ENCODE measurements at places on chromosomes 6 and 20.

- no peak for DNase-seq
Observed at GRCh38 chr6:116925088-116925794, 48.2 kb downstream of the RFX6 start.

DNA sequence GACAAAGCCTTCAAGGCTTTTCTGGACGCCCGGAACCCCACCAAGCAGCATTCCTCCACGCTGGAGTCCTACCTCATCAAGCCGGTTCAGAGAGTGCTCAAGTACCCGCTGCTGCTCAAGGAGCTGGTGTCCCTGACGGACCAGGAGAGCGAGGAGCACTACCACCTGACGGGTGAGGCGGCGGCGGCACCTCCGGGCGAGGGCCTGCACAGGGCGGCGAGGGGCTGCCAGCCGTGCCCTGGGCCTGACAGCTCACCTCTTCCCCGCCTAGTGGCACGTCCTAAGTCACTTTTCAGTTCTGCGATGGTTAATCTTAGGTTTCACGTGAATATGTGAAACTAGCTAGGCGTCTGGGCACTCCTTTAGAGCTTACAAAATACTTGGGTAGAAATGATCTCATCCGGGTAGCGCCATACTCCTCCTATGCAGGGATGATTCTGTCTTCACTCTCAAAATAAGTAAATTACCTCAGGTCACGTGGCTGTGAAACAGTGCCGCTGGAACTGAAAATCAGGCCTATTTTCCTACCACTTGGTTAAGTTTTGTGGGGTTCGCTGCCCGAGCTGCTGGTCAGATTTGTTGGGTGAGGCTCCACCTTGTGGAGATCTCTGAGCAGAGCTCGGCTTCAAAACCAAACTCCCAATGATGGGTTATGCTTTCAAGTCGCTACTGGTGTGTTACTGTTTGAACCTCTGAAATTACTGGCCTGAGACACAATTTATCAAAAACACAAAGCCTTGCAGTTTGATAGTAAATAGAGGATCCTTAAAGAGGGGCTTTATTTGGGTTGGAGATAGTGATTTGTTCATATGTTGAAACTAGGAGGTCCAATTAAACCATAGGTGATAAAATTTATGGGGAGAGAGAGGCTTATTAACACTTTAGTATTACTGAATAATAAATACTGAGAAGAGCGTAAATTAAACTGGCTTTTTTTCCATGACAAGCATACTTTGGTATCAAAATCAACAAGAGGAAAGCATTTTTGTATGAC, 15.5 kb upstream of the CLDN20 start:
- no peak for DNase-seq

- no peak for DNase-seq
Observed at GRCh38 chr6:674956-675355, 18.0 kb downstream of the EXOC2 start.

- DNase-seq, result no peak
Observed at GRCh38 chr20:7981374-7981773, 38.2 kb downstream of the TMX4 start.

DNA sequence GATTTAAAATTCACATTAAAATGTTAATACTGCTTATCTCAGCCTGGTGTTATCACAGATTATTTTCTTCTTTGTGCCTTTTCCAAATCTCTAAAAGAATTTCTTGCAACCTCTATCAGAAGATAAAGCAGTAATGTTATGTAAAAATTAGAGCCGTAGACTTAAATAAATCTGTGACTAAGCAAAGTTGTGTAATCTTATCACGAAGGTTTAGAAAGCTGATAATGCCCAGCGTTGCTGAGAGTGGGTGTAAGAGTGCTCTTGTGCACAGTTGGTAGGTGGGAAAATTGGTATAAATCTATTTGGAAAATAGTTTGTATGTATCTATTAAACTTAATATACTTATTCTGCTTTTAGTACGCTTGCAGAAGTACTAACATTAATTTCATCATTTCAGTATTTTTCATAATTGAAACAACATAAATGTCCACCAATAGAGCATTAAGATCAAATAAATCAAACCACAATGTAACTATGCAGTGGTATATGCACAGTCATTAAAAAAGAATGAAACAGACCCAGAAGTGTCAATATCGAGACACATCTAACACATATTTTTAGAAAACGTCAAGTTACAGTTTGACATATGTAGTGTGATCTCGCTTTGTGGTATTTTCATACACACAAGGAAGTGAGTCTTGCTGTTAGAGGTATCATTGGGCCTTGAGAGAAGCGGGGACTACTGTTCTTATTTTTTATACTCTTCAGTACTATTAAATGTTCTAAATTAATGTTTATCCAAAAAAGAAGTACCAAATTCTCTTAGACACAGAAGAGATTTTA, 54.4 kb upstream of the PBOV1 start:
- no peak for DNase-seq

GRCh38 chr6:169799474-169799926, 48.1 kb downstream of the ERMARD start:
- no peak for DNase-seq

DNA sequence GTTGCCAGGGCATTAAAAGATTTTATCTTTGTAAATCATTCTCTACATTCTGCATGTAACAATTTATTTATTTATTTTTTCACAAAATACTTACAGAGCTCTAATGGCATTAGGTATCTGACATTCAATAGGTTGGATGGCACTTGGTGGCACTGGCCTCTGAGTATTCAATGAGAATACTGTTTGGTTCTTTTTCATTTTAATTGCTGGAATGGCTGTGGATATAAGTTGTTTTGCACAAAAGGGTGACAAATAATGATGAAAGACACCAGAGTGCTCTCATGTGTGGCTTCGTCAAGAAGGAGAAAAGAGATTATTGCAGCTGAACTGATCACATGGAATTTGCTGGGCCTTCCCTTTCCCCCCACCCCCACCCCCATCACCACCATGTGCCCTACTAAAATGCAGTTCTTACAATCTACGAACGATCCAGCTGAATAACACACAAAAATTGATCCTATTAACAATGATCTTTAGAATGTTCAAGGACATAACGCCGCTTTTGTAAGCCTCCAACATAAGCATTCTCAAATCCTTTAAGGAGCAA, 195.2 kb upstream of the POU3F2 start:
- DNase-seq, result no peak

DNA sequence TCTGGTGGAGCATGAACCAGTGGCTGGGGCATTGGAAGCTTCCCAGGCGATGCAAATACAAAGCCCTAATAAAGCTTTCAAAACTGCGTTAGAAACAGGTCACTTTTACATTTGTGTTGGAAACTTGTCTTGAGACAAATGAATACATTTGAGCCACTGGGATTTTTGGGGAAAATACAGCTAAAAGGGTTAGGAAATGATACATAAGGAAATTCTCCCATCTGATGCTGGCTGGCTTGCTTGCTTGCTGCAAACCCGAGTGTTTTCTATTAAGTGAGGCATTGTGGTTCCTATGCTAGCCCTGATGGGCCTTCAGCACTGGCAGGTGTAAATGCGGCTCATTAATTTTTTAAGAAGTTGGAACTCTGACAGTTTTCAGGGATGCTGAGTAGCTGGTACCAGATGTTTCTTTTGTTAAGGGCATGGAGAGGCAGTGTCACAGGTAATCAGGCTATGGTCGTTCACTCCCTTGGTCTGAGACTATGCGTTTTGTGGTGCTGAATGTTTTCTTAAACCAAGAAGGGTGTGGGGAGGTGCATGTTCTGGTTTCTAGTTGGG, 35.2 kb downstream of the RREB1 start:
- no peak for DNase-seq

GRCh38 chr6:168322966-168323365, 3.4 kb upstream of the DACT2 start:
- no peak for DNase-seq

DNA sequence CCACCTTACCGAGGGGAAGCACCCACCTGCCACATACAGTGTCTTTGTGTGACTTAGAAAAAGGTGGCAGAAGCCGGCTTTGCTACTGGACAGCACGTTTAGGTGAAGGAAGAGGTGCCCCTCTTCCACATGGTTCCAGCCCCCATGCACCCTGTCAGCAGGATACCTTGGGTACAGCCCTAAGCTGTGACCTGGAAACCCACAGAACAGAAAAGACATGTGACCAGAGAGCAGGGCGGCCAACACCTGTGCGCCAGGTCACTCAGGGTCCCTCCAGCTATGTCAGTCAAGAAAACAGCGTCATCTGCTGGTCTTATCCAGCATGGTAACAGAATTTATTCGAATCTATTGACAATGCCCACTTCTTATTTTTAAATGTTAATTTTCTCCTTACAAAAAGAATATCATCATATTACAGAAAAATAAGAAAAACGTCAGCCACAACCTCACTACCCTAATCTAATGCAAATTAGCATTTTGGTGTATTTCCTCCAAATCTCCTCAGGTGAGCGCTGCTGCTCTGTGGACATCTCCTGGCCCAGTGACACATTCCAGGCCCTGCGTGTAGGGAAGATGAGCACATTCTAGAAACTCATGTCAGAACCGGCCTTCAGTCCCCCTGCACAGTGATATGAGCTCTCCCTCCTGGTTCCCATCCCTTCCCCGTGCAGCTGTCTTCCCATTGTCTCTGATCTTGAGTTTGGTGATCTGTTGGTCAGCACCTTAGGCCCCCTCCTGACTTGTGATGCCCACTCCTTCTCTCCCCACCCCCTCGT, 37.2 kb downstream of the GTF2H5 start:
- no peak for DNase-seq

GRCh38 chr6:389143-389542, 2.4 kb upstream of the IRF4 start:
- DNase-seq, result no peak

GRCh38 chr6:31705931-31706330, 735 bp upstream of the LY6G6F start:
- DNase-seq, result no peak

GRCh38 chr6:52392944-52393343, 27.2 kb upstream of the EFHC1 start:
- DNase-seq, result no peak

GRCh38 chr6:160282444-160282843, 23.8 kb upstream of the SLC22A2 start:
- DNase-seq, result no peak

DNA sequence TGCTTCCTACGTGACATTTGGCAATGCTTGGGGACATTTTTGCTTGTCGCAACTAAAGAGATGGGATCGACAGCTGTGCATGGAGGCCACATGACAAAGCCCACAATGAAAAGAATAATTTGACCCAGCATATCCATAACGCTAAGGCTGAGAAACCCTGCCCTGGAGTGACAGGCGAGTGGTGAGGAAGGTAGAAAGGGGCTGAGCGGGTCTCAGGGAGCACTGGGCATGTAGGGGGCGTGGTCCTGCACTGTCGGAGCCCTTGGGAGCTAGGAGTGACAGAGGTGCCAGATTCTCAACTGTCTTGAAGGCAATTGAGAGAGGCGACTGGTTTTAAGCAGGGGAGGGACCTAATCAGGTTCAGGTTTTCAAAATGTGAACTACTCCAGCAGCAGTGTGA, 13.6 kb downstream of the GGTLC1 start:
- no peak for DNase-seq

DNA sequence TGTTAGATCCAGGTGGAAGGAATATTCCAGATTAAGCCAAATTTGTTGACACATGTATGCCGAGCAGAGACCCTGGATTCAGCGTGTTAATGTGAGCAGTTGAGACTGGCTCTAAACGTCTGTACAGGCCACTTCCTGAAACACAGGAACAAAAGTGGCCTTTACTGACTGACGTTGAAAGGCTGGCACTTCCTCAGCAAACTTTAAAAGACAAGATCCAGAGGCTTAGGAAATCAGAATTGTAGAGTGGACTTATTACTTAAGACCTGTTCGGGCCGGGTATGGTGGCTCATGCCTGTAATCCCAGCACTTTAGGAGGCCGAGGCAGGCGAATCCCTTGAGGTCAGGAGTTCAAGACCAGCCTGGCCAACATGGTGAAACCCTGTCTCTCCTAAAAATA, 125.7 kb upstream of the ARID1B start:
- DNase-seq, result no peak

DNA sequence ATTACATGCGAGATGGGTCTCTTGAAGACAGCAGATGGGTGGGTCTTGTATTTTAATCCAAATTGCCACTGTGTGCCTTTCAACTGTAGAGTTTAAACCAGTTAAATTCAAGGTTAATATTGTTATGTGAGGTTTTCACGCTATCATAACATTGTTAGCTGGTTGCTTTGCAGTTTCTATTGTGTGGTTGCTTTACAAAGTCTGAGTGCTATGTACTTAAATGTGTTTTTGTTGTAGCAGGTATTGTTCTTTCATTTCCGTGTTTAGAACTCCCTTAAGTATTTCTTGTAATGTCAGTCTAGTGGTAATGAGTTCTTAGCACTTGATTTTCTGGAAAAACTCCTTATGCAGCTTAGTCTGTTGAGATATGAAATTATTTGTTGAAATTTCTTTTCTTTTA, 193.3 kb downstream of the MOXD1 start:
- DNase-seq, result no peak

DNA sequence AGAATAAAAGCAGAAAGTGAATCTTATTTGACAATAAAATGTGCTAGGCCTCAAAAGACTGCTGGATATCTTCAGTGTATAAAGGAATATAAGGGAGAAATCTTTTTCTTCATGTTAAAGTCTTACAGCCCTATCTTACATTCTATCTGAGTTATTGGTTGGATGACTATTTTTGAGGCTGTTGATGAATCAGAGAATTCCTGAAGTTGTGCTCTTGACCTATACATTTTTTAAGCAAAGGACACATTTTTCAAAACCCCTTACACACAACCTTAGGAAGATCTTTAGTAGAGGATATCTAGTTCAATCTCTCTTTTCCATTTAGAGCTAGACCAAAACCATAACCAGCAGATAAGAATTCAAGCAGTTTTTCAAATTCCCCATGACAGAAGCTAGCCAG, 10.9 kb upstream of the CGA start:
- no peak for DNase-seq

- DNase-seq, result no peak
Observed at GRCh38 chr20:61322151-61322865, 70.2 kb downstream of the CDH4 start.

GRCh38 chr6:4856785-4857184, 80.6 kb downstream of the CDYL start:
- DNase-seq, result no peak

- no peak for DNase-seq
Observed at GRCh38 chr6:23228439-23229024, 659.2 kb downstream of the HDGFL1 start.

DNA sequence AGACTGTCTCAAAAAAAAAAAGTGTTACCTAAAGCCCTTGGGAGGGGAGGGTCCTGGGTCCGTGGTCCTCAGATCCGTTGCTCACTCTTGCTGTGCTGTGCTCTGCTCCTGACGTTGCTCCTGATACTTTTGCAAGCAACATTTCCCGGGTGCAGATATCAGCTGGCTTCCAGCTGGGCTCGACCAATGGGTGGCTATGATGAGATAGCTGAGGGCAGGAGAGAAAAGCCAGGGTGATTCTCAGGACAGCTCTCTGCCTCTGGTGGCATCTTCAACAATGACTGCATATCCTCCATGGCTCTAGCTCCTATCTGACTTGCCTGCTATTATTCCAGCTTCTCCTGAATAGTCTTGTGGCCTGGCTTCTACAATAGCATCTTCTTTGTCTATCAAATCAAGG, 134.5 kb downstream of the RPS12 start:
- DNase-seq, result no peak

GRCh38 chr6:22880686-22881433, 311.5 kb downstream of the HDGFL1 start:
- DNase-seq, result no peak
